A549 (cell line): ENCODE measurements at places on chromosomes 7 and 10.

- peak; percentile 30 for DNase-seq
Observed at GRCh38 chr7:124856299-124856888, 73.2 kb downstream of the POT1 start.

- no peak for DNase-seq
Observed at GRCh38 chr10:97078261-97078937, 107.4 kb downstream of the SLIT1 start.

DNA sequence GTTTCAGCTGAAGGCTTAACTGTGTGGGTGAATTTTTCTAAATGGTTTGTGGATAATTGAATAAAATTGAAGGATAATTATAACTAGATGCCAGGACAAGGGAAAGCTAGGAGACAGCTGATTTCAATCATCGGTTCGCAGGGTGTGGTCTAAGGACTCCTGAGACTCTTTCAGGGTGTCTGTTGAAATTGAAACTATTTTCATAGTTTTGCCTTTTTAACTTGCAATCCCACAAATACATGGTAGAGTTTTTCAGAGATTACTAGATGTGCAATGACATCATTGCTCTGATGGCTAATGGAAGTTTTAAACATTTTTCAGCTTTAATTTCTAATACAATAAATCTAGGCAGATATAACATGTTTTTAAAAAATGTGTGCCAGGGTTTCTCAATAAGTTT is 18.5 kb downstream of the TRUB1 start:
- no peak for DNase-seq

- DNase-seq, result no peak
Observed at GRCh38 chr7:74722153-74722552, 51.7 kb upstream of the NCF1 start.

GRCh38 chr7:47693216-47693615 is 111.3 kb upstream of the TNS3 start:
- DNase-seq, result no peak

DNA sequence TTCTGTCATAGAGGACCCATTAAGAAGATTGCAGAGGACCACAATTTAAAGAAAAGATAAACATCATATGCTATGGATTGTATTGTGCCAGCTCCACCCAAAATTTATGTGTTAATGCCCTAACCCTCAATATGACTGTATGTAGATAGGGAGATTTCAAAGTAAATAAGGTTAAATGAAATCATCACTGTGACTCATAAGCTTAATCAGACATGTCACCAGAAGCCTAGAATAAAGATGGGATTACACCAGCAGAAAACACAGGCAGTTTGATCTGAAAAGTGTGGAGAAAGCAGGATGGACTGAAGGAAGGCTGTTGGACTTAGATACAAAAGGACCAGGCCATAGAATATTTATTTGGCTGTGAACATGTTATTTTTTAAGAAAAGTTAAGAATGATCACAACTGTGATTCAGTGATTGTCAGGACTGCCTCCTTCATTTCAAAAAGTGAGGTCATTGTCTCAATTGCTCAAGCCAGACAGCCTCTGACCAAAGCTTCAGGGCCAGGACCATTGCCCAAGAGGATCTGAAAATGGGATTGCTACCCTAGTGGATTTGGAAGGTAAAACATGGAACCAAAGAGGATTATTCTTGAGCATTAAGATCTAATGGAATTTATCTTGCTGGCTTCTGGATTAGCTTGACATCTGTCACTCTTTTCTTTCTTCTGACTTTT is 270.8 kb upstream of the POM121L12 start:
- no peak for DNase-seq

GRCh38 chr7:36659172-36659516 is 65.2 kb downstream of the AOAH start:
- peak; percentile 68 for DNase-seq

- DNase-seq, result no peak
Observed at GRCh38 chr7:148037044-148037443, 553.5 kb upstream of the C7orf33 start.

DNA sequence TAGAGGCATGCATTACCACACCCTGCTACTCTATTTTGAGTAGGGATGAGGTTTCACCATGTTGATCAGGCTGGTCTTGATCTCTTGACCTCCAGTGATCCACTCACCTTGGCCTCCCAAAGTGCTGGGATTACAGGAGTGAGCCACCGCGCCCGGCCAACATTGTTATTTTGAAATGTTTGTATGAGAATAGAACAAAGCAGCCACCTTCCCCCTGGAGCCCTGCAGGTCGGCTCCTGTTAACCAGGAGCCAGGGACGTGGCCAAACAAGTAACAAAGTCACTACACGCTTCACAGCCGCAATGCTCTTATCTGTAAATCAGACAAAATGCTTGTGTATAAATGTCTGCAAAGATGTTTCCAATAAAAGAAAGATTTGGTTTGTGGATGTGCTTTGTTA is 295.4 kb downstream of the CNTNAP2 start:
- DNase-seq, result no peak

DNA sequence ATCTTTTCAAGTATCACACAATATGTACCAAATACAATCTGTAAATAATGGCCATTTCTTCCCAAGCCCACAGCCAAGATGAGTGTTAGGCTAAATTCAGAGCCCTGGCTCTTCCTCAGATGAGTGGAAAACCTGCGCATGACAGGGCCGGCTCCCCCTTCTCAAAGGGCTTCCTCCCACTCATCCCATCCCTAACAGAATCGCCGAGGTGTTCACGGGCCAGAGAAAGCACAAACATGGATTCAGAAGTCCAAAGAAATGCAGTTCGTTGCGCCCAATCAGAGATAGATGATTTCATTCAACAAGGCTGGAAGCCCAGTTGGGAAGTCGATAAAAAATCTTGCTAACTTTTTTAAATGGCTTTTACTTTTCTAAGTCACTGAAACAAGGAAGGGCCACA is 121.8 kb downstream of the UBE2H start:
- DNase-seq, result no peak

DNA sequence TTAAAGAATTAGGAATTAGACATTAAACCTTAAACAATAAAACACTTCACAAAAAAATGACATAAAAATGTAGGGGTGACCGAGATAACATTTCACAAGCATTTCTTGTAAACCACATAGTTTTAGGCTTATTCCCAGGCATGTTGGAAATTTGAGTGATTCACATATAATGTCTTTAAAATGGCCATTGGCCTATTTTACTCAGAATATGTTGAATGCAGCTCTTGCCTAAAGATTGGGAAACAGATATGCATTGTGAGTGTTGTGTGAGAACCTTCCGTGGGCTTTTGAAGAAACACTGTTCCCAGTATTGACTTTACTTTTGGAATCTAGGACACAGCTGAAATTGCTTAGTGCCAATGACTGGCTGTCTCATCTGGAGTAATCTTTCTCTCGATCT is 79.6 kb downstream of the ARL5B start:
- no peak for DNase-seq

- DNase-seq, result no peak
Observed at GRCh38 chr10:124144536-124144935, 51.1 kb upstream of the CHST15 start.

DNA sequence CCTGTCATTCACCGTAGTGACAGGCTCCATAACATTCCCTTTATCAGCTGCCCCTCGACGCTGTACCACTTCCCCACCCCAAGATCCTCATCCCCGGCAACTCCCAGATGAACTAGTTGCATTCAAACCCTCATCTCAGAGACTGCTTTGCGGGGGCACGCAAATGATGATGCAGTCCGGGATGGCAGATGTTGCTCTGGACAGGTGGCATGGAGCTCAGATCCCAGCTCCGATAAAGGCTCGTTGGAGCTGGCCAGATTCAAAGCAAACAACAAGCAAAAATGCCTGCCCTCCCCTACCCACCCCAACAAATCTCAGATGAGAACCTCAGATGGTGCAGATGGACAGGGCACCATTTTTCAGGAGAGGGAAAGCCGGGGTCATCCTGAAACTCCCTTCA is 46.7 kb downstream of the CARD11 start:
- DNase-seq, result no peak
